GM13976 (cell line): ENCODE measurements at places on chromosomes 6 and 20.

- no peak for DNase-seq
These were observed 97.9 kb downstream of the HUS1B start for GRCh38 chr6:558959-559358.

GRCh38 chr6:31558631-31559500, 11.5 kb downstream of the NFKBIL1 start:
- DNase-seq, result peak; percentile 82

DNA sequence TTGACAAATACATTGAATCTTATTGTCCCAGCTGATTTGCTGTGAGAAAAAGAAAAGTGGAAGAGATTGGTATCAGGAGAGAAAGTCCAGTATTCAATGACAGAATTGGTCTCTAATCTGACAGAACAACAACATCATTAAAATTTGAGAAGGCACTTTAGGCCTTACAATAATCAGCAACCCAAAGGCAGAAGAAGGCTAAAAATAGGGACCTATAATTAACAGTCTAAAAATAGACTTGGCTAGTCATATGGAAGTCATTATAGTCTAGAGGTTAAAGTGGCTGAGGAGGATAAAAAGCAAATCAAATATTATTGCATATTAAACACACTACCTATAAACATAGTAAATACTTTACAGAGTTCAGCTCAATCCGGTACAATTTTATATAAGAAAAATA, 393.6 kb upstream of the JAG1 start:
- no peak for DNase-seq

DNA sequence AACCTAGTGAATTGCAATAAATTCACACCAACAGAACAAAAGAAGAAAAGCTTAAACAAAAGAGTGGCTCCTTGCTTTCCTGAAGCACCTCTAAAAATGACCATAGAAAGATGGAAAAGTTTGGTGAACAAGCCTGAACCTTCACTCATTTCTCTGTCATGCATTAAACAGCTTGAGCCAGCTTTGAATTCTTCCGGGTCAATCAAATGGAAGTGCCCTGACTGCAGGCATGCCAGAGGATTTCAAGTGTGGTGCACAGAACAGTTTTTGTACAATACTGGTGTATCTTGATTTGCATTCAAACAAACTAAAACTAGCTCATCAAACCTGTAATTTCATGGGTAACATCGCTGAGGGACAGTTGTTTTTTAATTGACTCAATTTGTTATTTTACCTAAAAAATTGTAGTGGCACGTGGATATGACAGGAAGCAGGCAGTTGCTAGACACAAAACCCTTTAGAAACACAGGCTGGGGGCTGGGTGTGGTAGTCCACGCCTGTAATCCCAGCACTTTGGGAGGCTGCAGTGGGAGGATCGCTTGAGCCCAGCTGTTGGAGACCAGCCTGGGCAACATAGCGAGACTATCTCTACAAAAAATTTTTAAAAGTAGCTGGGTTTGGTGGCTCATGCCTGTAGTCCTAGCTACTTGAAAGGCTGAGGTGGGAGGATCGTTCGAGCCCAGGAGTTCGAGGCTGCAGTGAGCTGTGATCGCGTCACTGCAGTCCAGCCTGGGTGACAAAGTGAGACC, 9.1 kb downstream of the CASS4 start:
- DNase-seq, result no peak

GRCh38 chr6:63471654-63472053, 100.6 kb upstream of the LOC128125822 start:
- DNase-seq, result no peak

DNA sequence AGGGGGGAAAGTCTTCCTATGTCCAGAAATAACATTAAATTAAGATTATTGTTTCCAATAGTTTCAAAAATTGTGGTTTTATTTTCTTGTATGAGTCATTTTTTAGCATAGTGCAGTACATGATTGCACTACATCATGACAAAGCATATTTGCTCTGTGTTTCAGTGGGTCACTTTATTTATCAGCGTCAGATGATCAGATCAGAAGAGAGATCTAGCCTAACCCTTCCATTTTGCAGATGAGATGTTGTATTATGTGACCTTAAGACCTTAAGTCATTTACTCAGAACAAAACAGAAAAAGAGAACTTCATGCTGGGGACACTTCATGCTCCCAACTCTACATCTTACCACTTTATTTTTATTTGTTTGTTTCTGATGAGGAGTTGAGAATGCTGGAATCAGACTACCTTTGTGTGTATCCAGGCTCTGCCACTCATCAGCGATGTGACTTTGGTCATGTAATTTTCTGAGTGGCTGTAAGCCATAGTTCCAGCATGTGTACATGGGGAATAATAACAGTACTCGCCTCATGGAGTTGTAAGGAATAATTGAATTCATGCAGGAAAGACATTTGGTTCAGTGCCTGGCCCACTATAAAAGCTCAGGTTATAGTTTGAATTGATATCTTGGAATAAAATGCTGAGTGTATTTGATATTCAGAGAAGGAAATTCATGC, 13.5 kb downstream of the EYA4 start:
- DNase-seq, result no peak

DNA sequence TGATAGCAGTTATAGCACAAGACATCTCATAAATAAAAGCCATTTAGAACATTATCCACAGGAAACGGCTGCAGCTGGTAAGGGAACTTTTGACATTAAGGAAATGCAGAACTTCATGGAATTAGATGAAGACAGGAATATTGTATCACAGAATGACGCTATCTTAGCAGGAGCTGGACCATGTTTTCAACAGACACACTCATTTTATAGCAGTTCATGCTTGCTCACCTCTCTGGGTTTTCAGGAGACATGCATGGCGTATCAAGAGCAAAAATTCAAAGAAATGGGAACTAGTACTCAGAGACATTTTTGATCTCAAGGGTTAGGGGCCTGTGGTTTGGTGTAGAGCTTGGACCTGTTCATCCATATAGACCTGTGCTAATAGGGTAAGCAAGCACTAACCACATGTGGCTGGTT, 125.0 kb downstream of the FYN start:
- no peak for DNase-seq

DNA sequence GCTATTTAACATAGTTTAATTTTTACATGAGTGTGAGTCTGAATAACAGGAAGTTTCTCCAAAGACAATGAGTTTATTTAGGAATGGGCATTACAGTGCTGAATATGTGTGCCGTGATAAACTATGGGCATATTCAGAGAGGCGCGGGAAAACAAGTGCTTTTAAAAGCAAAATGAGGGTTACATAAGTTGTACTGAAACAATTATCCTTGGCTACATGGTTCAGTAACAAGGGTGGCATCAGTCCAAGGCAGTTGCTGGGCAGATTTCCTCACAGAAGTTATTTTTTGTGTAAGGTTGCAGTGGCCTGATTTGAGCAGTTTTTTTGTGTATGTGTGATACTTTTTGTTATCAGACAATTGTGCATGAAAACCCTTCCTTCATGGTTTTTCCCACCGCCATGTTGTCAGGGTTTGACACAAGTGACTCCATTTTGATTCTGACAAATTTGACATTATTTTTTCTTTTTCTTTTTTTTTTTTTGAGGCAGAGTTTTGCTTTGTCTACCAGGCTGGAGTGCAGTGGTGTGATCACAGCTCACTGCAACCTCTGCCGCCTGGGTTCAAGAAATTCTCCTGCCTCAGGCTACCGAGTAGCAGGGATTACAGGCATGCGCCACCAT, 22.3 kb upstream of the PXDC1 start:
- no peak for DNase-seq

DNA sequence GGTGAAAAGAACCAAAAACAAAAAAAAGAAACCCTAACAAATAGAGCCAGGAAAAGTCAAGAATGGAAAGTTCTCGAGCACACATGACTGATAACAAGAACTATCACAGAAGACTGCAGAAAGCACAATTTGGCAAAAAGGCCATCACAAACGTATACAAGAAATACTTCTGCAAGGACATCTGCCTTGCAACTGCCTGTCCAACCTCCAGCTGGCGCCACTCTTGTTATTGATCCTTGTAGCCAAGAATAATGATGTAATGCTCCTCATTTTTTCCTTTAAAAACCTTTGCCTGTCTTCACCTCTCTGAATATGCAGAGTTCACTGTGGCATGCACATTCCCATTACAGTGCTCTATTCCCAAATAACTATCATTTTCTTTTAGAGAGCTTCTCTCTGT, 87.9 kb upstream of the BMP5 start:
- no peak for DNase-seq

DNA sequence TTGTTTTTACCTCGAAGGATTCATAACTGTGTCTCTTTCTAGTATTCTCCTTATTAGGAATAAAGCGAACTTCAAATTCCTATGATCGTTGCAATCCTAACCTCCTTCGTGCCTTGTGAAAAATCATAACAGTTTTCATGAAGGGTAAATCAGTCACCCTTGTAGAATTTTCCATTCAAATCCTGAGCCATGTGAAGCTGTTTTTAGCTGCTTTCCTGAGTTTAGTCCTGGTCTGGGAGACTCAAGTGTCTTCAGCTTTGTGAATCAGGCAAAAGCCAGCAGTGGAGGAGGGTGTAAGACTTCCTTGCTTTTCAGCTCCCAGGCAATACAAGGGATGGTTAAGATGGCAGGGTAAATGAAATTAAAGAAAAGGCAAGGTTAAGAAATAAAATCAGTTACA, 24.3 kb downstream of the GCNT2 start:
- DNase-seq, result no peak

DNA sequence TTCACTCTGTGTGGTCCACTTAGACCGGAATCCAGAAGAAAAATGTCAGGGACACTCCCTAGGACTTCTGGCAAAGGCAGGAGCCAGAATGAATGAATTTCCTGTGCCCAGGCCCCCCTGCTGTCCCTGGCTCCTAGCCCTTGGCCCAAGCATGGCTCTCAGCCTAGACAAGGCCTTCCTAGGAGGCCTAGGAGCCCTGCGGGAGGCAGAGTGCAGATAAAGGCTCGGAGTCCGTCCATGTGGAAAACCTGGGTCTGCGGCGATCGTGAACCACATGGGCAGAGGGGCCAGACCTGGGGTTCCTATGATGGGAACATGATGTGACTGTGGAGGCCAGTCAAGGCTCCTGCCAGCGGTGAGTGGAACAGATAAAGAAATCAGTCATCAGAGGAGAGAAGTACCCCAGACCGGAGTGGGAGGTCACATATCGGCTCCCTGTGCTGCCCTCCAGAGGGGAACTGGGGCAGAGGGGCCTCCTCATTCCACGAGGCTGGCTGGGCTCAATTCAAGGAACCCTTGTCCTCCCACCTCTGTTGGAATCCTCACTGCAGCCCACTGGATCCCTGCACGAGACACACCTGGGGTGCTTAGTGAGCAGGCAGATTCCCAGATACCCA, 5.9 kb upstream of the VSTM2L start:
- DNase-seq, result no peak
